ENCODE measurements at places on chromosomes 7 and 10. TPM values are rescaled to one million over a fixed set of nuclear protein-coding genes. Genes with fewer than 3 reads are reported as not detected.

Gene CTNNA3
- total RNA-seq, result 5.3 TPM

Gene C1GALT1
- 28.8 TPM for total RNA-seq

Gene ZPBP
- not detected for total RNA-seq

Gene PRLHR
- not detected for total RNA-seq

Gene NEUROG3
- total RNA-seq, result not detected

Gene MYL10
- total RNA-seq, result not detected

Gene FASTK
- total RNA-seq, result 56.3 TPM

Gene WEE2
- total RNA-seq, result not detected

Gene CYP26C1
- not detected for total RNA-seq

Gene MPP7
- 58.6 TPM for total RNA-seq

Gene WNT16
- total RNA-seq, result not detected

Gene ZNF722
- not detected for total RNA-seq

Gene SMIM30
- total RNA-seq, result 47.9 TPM

Gene HHEX
- 11.3 TPM for total RNA-seq

Gene STAG3
- total RNA-seq, result 0.52 TPM

Gene PSMC2
- total RNA-seq, result 105 TPM

Gene CALD1
- total RNA-seq, result 1,459 TPM

Gene PNLIP
- 4.8 TPM for total RNA-seq

Gene CDK14
- total RNA-seq, result 45.3 TPM

Gene HTRA1
- 276 TPM for total RNA-seq

Gene SRRM3
- 5.3 TPM for total RNA-seq

Gene CYP2E1
- total RNA-seq, result 2.1 TPM

Gene GIMAP1
- total RNA-seq, result 3.3 TPM

Gene CDNF
- total RNA-seq, result 0.95 TPM

Gene AGR2
- not detected for total RNA-seq
